ENCODE measurements at places on chromosomes 6 and 20.

- no peak for DNase-seq
Observed at GRCh38 chr6:127279815-127280214, 13.2 kb downstream of the RNF146 start.

GRCh38 chr20:4776079-4776630 is 54.4 kb downstream of the PRND start:
- no peak for DNase-seq

GRCh38 chr6:146968041-146968760 is 236.0 kb upstream of the STXBP5 start:
- no peak for DNase-seq

DNA sequence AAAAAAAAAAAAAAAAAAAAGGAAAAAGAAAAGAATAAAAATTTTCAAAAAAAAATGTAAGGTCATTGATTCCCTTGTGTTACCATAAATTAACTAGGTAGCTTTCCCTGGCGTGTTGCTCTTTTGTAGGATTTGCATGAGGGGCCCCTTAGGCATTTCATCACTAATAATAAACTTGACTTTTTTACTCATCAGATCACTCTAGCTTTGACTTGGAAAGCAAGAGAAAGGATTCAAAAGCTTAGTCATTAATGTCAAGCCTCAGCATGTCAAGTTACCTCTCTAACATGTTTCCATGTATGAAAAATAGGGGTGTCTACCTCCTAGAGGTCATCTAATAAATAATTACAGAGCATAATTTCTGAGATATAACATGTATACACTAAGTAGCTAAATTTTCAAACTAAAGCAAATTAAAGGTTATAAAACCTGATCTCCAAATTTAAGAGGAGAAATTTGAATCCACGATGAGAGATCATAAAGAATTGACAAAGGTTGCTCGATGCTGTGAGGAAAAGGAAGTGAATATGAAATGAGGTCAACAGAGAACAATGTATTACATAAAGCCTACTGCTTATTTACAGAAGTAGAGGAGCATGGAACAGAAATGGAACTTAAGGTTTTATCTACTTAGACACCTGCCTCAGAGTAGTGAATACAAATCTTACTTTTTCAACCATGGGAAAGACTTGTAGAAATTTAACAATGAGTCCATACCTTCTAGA is 86.8 kb downstream of the ARHGAP18 start:
- DNase-seq: no peak

- no peak for DNase-seq
Observed at GRCh38 chr6:91782802-91783201, 1195.9 kb upstream of the MAP3K7 start.

DNA sequence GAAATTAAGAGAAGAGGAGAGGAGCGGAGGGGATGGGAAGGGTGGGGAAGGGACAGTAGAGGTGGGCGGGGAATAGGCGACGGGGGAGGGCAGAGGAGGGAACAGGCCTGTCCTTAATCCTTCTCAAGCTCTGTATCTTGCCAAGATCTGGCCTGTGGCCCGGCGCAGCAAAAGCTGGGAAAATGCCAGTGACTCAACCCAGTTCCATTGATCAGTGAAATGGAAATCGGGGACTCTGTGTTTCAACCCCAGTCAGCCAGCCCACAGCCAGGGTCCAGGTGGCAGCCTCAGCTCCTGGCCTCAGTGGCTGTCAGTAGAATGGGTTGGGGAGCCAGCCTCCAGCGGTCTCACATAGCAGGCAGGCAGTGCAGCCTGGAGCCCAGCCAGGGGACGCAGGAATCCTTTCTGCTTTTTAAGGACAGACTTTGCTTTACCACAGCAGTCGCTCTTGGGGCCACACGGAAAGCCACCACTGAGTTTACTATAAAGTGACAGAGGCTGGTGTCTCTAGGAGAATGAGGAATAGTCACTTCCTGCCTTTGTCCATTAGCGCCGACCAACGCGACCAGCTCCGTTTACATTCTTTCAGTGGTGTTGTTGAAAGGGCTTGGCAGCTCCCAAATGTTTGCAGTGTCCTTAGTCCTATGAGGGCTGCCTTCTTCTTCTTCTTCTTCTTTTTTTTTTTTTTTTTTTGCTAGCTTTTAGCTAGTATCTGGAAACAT is 128.0 kb downstream of the RIN2 start:
- DNase-seq: no peak

DNA sequence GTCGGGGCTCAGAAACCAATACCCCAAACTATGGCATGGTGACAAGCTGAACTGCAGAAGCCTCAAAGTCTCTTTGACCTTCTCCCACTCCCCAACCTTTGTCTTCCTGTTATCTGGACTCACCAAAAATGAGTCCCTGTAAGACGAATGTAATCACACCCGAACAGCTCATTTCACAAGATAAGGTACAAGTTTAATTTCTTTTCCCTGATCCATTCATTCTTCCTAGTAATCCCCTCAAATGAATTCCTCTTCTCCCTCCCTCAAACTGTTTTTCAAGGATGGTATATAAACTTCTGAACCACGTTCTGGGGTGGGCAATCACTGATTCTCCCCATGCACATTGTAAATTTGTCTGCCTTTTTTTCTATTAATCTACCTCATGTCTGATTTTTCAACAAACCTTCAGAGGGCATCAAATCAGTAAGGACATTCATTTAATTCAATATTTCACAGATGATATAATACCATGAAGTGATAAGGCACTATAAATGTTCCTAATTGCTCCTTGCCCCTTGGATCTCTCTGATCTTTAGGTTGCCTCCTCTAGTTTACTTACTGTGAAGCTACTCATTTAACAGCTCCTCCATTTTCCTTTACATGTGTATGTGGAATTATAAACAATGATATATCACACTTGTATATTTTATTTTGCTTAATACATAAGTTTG is 77.2 kb downstream of the OR2B2 start:
- no peak for DNase-seq

- no peak for DNase-seq
Observed at GRCh38 chr6:99185525-99185924, 163.9 kb downstream of the FAXC start.

DNA sequence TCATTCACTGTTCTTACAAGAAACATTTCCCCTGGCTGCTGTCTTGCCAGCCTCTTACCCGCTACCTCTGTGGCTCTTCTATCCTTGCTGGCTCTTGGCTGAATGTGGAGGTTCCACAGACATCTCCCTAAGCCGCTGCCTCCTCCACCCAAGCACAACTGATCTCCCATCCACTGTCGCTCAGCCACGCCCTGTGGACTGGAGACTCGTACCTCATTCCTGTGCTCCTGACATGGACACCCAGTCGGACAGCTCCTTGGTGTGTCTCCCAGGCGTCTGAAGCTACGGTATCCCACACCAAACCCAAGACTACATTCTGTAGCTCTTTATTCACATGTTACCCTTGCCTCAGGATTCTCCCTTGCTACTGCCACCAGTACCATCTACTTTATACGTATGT is 19.3 kb downstream of the RAE1 start:
- no peak for DNase-seq

GRCh38 chr6:74091136-74091793 is 395.3 kb downstream of the CD109 start:
- no peak for DNase-seq

DNA sequence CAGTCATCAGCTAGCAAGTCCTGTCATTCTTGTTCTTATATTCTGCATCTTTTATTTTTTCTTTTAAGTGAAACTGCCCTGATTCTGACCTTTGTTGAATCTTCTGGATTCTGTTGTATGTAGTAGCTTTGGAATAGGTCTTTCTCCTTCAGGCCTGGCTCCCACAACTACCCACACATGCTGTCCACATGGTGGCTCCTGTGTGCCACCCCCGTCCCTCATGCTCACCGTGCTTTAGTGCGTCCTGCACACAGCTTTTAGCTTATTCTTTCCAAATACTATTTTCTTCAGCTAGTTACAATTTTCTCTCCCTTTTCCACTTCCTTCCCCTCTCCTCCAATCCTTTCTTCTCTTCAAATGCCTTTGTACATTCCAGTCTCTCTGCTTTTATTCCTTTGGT is 61.8 kb downstream of the CTNNBL1 start:
- DNase-seq: peak; percentile 1

- no peak for DNase-seq
Observed at GRCh38 chr6:33000055-33000454, 9.3 kb downstream of the HLA-DOA start.

GRCh38 chr20:15063081-15063480 is 725.7 kb upstream of the FLRT3 start:
- DNase-seq: no peak

DNA sequence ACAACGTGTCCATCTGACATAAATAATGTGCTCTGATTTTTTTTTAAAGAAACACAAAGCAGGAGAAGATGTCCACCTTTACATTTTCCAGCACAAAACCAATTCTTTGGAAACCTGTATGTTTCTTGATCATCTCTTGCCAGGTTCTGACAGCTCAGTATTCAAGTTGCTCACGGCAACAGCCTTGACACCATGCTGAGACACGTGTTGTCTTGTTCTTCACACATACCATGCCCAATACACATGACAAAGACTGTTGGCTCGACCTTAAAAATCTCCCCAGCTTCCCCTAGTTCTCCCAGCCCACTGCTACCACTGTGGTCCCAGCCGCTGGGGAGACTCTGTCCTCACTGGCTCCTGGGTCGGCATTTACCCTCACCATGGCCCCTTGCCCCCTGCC is 518.9 kb downstream of the PREX1 start:
- no peak for DNase-seq

DNA sequence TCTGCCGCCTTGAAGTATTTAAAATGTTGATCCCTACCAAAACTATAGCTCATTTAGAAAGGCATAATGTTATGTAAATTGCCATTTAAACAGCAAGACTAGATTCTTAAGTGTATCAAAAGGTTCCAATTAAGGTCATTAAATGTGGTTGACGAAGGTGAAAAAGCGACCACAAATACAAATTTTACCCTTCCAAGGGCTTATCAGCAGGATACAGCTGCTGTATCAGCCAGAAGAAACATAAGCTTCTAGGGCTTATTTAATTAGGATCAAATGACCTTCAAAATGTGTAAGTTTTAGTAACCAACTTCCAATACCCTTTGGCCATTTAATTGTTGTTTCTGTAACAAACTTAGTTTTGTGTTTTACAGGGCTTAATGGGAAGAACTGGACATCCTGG is 139.9 kb downstream of the COL9A1 start:
- DNase-seq: no peak
